ENCODE measurements at places on chromosomes 12 and 14.

DNA sequence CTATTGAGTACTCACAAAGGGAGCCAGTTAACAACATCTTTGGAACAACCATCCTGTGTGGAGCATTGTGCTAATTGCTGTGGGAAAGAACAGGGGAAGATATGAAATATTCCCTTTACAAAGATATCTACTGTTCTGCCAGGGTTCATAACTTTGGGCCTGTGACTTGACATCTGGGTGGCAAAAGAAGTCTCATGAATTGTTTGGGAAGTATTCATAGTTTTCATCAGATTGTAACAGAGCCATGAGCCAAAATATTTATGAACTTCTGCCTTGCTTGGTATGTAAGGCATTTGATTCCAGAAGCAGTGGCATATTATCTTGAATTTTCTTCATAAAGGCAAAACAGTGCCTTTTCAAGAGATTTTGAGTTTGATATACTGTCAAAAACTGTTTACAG is 816.2 kb downstream of the DIO2 start:
- no peak for DNase-seq

DNA sequence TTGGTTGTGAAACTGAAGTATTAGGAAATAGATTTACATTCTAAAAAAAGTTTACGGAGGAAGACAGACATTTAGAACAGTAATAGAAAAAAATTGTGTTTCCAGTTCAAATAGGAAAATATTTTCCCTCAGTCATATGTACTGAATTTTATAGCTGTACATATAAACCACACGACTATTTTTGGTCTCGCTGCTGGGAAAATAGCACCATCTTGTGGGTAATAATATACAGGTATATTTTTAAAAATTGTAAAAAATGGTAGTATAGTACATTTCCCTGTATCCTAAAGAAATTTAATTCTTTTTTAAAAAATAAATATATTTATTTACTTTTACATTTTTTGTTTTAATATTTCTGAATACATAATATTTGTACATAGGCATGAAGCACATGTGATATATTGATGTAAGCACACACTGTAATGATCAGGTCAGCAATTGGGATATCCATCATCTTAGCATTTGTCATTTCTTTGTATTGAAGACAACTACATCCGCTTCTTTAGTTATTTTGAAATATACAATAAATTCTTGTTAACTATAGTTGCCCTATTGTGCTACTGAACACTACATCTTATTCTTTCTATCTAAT is 168.6 kb downstream of the ALX1 start:
- no peak for DNase-seq

DNA sequence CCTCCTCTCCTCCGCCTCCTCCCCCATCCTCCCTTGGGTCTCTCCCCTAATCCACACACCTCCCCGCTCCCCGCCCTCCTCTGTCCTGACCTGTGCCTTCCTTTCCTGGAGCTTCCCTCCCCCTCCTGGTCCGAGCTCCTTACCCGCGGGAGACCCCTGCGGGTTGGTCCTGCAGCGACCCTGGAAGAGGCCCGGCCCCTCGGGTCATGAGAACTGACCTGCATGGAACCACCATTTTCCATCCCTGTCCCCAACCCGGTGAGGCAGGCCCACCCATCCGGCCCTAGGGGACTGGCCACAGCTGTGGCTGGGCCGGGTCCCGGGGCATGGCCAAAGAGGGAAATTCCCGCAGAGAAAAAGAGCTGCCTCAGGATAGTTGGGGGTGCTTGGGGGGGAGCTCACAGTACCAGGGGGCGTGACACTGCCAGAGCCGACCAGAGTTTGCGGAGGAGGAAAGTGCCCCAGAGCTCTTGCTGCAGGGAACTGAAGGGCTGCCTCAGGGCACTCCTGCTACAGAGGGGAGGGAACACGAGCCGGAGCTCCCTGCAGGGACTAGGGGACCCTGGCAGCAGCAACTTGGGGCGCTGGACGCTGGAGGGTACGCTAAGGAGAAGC is 613 bp downstream of the ARHGEF40 start:
- DNase-seq: no peak

GRCh38 chr12:123971770-123972456 is 718 bp downstream of the CCDC92 start:
- DNase-seq: no peak

DNA sequence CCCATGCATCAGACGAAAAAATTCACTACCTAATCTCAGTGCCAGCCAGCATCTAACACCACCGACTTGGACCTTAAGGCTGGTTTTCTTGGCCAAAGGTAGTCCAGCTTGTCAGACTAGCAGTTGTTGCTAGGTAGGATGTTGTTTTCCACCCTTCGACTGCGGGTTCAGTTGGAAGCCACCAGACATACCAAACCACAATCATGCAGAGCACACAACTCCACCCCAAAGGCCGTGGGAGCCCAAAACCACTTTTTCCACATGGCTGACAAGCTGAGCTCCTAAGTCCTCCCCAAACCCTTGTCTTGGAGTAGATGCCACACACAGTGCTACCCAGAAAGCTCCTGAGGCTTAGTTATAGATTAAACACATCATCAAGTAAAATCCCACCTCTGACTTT is 46.8 kb downstream of the LRIG3 start:
- DNase-seq: no peak

DNA sequence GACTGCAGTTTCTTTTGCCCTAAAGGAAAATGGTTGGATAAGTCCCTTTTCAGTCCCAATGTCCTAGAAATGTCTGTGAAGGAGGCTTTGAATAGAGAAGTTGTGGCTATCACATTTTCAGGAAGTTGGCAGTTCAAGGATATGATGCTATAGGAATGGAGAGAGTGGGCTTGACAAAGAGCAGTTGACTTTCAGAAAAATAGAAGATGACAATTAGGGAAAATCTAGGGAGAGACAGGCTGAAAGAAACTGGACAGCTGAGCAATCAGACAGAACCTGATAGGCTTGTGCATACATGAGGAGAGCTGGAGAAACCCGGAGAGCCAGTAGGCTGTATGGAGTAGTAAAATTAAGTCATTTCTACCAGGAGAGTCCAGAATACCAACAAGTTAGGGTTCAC is 50.5 kb downstream of the LMNTD1 start:
- DNase-seq: no peak

DNA sequence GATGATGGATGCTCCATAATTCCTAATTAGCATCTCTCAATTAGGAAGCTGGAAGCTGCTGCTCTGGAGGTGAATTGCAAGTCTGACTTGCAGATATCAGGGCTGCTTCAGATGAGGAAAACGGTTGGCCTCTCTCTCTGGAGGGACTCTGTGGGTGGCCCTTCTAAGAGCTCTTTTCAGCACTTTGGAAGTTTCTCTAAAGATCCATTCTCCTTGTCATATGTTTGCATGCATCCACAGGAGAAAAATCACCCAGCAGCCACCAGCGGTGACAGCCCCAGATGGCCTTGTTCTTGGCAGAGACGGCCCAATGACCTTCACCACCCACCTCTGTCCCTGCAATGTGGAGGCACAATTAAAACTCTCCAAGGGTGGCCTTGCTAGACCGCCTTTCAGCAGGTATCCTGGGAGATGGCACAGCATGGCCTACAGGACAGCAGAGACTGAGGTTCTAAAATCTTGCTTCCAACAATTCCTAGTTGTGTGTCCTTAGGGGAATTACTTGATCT is 42.3 kb downstream of the KSR2 start:
- no peak for DNase-seq

DNA sequence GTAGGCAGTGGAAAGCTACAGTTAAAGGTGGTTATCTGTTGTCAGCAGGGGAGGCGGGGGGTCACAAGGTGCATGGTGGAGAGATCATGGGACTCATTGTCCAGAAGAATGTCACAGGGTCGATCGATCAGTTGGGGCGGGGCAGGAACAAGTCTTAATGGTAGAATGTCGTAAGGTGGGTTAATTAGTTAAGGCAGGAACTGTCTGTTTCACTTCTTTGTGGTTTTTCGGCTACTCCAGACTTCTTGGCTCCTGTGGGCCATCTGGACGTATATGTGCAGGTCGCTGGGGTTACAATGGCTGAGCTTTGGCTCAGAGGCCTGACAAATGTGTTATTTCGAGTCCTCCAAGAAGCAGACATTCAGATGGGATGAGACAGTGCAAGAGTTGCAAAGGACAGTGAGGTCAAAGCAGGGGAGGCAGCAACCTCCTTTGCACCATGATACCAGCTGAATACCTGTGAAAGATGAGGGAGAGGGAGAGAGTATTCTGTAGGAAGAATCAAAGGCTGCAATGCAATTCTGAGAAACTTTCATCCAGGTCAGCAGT is 246.9 kb upstream of the TMEM132C start:
- no peak for DNase-seq

GRCh38 chr14:96661244-96661969 is 135.8 kb upstream of the VRK1 start:
- no peak for DNase-seq

GRCh38 chr12:130799051-130799450 is 40.0 kb downstream of the STX2 start:
- DNase-seq: no peak

Measured in effector memory CD4-positive, alpha-beta T cell (primary cell).